NT2/D1 (cell line): ENCODE measurements at places on chromosomes 3 and 15.

GRCh38 chr3:172012775-172013174 lies 26.6 kb upstream of the FNDC3B start:
- DNase-seq: no peak

DNA sequence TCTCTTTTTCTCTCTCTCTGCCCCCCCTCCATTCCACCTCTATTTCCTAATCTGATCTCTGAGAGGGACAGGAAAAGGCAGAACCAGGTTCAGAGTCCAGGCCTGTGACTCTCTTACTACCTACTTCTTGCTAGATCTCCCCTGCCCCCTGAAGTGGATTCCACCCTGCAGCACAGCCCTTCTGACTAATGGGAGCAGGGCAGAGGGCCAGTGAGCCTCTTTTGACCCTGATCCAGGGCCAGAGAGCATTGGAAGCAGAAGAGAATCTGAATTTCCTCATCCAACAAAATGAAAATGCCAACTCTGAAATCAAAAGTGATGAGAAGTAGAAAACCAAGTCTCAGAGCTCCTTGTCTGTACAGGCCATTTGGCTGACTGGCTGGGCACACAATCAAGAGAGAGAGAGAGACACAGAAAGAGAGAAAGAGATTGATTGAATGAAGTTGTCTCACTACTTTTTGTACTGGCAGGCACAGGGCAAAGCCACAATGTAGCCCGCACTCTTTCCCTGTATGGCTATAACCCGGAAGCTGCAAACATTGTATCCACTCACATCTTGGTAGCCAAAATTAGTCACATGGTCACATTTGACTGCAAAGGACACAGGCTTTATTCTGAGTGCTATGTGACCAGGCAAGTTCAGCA lies 31.6 kb upstream of the GLCE start:
- no peak for DNase-seq

GRCh38 chr3:25563601-25564000 lies 101.1 kb downstream of the TOP2B start:
- no peak for DNase-seq

DNA sequence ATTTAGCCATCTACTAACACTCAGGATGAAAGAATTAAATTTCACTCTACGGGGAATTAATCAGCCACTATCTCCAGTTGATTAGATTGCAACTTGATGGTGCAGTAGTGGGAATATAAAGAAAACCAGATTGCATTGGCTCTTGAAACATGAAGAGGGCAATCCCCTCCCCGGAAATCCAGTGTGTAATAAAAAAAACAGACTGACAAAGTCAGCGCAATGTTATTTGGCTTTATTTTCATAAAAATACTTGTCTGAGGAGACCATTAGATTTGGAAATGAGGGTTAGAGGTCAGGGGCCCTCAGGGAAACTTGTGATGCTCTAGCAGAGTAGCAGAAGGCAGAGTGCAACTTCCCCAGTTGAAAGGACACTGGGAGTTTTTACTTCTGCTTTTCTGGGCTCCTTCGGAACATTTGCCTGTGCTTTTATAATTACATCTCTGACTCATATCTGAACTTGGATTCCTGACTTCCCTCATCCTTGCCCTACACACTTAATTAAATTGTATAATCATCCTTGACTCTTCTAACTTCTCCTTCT lies 326.8 kb downstream of the TUSC7 start:
- no peak for DNase-seq

DNA sequence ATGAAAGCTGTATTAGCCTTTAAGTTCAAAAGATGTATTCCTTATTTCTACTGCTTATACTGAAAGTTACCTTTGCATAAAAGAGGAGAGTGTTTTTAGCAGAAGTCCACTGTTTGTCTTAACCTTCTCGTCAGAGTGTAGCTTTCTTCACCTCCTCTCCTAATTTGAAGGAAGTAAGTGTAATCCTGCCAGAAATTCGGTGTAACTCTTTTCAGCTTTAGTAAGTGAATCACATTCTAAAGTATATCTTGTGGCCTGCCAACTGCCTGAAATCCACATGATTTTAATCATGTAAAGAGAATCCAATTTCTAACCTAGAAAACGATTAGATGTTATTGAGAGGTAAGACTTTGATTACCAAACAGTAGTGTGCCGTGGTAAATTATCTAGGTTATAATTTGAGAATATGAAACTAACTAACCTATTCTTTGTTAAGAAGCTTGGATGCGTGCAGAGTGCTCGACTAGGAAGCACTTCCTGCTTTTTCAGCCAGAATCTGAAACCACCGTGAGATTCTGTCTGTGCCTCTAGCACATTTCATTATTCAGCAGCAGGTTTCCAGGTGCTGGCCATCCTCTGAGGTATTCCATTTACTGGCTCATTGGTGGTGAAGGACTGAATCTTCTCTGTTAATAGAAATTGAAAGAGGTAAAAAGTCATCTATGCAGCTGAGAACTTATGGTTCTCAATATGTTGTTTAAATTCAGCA lies 7.5 kb downstream of the GYG1 start:
- DNase-seq: no peak

GRCh38 chr15:88663141-88663621 lies 24.4 kb downstream of the ISG20 start:
- DNase-seq: no peak

GRCh38 chr3:171967932-171968678 lies 71.3 kb upstream of the FNDC3B start:
- no peak for DNase-seq

DNA sequence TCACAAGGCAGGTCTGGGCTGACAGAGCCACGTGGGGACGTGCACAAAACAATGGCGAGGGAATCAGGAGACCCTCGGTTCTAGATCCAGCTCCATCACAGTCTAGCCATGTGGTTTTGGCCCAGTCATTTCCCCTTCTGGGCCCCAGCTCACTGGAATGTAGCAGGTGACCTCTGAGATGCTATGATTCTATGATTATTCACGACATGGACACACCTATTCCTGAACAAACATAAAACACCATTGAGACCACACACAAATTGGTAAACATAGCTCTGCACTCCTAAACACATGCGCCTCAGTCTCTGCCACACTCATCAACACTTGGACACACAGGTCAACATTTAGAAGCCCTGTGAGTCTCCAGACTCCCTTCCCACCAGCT lies 9.0 kb downstream of the IGDCC4 start:
- DNase-seq: no peak

DNA sequence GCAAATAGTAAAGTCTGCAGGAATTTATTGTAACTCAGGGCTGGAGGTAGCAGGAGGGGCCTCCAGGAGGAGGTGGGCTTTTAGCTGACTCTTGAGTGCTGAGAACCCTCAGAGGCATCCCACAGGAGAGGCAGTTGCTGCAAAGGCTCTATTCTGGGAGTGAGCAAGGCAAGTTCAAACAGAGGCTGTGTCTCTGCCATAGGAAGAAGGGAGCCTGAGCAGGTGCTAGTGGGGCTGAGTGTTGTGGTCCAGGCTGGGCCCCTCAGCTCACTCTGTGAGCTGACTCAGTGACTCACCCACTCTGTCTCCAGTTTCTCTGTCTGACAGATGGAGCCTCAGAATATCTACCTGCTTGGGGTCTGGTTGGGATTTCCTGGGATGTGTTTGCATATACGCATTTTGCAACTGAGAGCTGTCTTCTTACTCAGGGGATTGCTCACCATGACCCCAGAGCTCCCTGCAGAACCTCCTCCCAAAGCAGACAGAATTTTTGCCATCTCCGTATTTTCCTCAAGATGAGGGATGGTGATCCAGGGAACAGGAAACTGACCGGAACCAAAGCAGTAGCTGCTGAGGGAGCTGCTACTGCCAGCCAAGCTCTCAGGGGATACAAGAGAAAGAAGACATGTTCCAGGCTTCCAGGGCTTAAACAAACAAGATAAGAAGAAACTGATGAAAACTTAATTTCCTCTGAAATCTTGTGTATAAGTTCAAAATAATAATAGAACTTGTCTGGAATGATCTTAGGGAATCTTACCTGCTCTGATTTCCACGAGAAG lies 13.6 kb upstream of the NOX5 start:
- no peak for DNase-seq

DNA sequence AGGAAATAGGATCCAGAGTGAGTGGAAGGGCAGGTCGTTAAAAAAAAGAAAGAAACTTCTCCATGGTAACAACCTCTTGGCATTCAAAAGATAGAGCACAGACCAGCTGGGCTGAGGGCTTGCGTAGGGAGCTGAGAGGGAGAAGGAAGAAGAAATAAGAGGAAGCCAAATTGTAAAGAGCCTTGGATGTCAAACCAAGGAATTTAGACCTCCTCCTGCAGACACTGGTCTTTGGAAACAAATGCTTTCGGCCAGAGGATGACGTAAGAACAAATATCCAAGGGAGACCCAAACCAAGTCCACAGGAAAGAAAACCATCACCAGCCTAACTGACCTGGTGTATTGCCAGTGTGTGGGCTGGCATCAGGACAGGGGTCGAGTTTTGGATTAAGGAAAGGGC lies 155.2 kb downstream of the UACA start:
- DNase-seq: no peak

GRCh38 chr3:34957677-34958076 lies 681.6 kb upstream of the ARPP21 start:
- no peak for DNase-seq

DNA sequence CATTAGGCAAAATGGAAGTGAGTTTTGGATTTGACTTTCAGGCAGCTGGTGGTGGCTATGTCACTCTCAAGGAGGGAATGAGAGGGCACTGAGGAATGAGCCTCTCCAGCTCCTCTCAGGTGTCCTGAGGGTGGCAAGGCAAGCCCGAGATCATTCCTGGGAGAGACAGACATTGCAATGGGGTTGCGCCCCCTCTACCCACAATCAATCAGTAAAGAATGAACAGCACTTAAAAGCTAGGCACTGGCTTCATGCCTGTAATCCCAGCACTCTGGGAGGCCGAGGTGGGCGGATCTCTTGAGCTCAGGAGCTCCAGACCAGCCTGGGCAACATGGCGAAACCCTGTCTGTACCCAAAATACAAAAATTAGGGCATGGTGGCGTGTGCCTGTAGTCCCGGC lies 14.1 kb upstream of the SHF start:
- no peak for DNase-seq

DNA sequence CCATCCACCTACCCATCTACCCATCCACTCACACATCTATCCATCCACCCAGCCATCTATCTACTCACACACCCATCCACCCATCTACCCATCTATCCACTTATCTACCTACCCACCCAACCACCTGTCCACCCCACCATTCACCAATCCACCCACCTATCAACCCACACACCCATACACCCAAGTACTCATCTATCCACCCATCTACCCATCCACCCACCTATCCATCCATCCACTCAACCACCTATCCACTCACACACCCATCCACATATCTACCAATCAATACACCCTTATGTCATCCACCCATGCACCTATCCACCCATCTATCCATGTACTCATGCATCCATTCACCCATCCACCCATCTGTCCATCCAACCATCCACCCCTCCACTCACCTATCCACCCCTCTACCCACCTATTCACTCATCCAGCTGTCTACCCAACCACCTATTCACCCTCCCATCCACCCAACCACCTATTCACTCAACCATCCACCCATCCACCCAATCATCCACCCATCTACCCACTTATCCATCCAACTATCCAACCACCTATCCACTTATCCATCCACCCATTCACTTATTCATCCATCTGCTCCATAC lies 109.8 kb downstream of the CHSY1 start:
- DNase-seq: no peak

DNA sequence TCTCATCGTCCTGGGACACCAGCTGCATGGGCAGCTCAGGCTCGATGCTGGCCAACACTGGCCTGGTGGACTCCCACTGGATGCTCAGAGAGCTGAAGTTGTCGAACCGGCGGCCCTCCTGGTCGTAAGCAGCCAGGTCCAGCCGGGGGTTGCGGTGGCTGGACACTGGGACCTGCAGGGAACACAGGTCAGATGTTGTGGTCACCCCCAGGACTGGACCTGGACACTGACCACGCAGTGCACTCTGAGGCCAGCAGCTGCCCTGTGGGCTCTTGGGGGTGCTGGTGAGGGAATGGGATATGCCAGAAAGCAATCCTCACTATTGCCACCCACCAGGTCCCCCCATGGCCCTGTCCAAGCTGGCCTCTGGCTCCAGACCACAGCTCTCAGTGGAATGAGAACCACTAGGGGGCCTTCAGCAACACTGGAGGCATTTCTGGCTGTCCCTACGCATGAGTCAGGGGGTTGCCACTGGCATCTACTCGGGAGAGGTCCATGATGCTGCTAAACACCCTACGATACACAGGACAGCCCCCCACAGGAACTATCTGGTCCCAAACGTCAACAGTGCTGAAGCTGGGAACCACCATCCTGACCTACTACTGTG lies 66.1 kb downstream of the NUP210 start:
- DNase-seq: no peak

- DNase-seq: no peak
Observed at GRCh38 chr3:15651396-15651795, 49.9 kb downstream of the BTD start.

- no peak for DNase-seq
Observed at GRCh38 chr3:169260296-169260695, 403.2 kb downstream of the MECOM start.

GRCh38 chr3:99626417-99626788 lies 12.0 kb upstream of the COL8A1 start:
- DNase-seq: no peak

DNA sequence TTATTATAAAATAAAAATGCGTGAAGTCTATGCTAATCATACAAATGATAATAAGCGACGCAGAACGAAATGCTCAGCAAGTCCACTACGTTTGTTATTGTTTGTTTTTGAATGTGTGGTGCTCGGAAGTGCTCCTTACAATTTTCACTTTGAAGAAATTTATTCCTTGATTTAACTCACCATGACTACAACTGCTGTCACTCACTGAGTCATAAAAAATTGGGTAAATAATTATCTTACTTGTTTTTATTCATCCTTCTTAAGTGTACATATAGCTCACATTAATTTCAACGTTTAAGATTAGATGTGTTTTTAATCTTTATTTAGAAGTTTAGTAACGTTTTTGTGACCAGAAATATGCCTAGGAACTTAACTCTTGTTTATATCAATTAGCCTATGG lies 66.7 kb upstream of the NANOGP8 start:
- no peak for DNase-seq

DNA sequence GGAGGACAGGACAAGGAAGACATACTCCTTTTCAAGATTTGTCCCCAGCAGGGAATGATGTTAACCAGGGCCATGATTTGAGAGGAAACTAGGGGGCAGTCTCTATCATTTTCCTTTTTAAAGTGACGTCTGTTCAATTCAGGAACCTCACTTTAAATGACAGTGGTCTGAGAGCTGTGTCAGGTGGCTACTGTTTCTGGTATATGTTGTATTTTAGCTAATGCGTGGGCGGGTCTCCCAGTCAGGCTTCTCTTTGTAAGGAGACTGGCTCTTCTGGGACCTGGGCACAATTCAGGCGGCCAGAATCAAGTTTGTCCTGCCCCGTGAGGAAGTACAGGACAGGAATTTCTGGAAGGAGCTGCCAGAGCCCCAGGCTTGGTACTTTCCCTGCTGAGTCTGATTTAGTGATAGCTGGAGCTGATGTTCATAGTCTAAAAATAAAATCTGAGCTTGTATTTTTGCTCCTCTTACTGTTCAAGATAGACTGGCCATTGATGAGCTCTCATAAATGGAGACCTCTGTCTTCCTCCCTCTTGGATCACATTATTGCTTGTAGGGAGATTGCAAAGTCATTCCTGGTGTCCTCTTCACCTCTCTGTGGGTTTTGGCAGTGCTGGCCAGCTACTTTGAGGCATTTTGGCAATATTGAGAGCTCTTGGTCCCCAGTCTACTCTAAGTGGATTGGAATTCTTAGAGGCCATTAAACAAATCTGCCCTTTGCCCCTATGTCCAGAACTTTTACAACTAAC lies 25.6 kb downstream of the SQOR start:
- DNase-seq: no peak
